ENCODE measurements at places on chromosomes 3 and 15.

- no peak for DNase-seq
Measured at GRCh38 chr3:188218603-188219002, 64.6 kb downstream of the LPP start.

- no peak for DNase-seq
Measured at GRCh38 chr3:159795042-159795441, 193.6 kb upstream of the IL12A start.

GRCh38 chr15:90219421-90220141 lies 14.2 kb downstream of the CIB1 start:
- DNase-seq: no peak

DNA sequence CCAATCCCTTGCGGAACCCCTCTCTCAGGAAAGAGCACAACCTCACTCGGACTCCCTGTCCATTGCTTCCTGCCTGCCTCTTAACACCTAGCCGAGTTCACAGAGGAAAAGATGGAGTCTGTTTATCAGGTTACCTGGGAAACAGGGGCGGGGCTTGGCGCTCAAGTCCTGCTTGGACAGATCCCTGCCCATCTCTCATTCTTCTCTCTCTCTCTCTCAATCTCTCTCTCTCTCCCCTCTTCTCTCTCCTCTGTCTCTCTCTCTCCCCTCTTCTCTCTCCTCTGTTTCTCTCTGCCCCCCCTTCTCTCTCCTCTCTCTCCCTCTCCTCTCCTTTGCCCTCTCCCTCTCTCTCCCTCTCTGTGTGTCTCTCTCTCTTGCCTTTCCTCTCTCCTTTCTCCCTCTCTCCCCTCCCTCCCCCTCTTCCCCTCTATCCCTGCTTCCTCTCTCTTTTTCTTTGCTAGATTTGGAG lies at the start of gene EFHB:
TSS of gene EFHB (minus strand) at position 120 of the 469 bp plus-strand sequence. CDS start 199 bp downstream, outside the sequence.
- DNase-seq: no peak

GRCh38 chr3:175342196-175342595 lies 483.1 kb downstream of the NAALADL2 start:
- DNase-seq: no peak

- no peak for DNase-seq
Measured at GRCh38 chr3:74001436-74001835, 376.7 kb upstream of the PDZRN3 start.

DNA sequence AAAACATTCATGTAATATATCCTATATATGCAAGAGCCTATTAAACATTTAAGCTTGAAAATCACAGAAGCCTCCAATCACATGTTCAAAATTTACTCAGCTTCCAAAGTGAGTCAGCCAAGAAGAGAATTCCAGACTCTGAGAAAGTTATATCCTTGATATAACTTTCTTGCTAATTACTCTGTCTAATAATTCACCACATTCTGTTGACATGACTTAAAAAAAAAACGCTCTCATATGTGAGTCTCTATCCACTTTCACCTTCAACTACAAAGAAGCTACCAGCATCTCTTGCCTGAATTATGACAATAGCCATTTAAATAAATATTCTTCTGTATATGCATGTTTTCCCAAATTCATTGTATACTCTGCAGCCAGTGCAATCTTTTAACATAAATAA lies 1116.3 kb upstream of the CADM2 start:
- no peak for DNase-seq

- no peak for DNase-seq
Measured at GRCh38 chr3:107861422-107861821, 229.4 kb downstream of the CD47 start.

DNA sequence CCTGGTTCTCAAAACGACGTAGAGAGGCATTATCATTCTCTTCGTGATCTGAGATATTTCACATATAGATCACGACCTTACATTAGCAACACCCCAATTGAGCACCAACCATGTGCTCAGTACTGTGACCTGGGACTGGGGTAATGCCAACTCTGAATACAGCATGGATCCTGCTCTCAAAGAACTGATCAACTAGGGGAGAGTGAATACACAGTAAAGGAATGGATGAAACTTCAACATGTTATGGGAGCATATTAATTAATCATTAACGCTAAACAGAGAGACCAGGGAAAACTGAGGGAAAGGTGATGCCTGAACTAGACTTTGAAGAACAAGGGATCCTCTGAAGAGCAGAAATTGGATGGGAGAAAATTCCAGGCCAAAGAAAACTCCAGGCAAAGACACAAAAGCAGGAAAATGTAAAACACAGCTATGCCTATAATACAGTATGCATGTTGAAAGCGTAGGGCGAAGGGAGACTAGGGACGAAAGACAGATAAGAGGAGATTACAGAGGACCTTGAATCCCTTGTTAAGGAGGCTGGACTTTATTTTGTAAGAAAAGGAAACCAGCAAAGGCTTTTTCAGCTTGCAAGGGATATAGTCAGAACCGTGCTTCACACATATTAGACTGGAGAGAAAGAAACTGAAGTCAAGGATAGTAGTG lies 105.7 kb downstream of the ANO10 start:
- no peak for DNase-seq
